Inflammatory macrophage treated with lipopolysaccharide for 4 hours (primary cell): ENCODE measurements at places on chromosomes 3 and 15.

- DNase-seq: no peak
These were observed 431.3 kb upstream of the MDFIC2 start for GRCh38 chr3:70743754-70744153.

DNA sequence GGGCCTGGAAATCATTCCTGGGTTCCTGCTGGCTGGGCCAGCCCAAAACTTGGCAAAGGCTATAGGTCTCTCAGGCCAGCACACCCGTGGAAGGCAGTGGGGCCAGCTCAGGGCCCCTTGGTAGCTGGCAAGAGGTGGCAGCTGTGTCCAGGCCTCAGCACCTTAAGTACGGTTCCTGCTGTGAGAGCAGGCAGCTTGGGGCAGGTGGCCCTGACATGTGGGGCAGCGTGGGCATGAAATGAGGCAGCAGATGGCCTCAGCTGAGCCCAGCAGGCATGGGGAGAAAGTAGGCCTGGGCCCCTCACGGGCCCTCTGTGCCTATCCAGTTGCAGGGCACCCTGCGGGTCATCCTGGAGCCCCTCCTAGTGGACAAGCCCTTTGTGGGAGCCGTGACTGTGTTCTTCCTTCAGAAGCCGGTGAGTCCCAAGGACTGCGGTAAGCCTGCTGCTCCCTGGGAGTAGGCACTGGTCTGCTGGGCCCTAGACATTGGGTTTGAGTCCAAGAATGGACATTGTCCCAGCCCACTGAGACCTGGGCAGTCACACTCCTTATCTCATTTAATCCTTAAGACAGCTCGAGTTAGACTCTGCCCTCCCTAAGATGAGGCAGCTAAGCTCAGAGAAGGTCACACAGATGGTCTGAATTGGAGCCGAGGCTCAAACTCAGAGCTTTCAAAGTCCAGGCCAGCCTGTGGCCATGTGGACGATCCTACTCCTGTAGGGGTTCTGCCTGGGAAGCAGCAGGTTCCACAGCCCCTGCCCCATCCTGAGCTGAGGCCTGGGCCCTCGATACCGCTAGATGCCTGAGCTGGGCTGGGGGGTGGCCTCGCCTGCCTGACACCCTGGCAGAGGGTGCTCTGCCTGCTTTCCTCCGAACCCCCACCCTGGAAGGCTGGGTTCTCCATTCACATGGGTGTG is 25.5 kb downstream of the ESYT3 start:
- no peak for DNase-seq

GRCh38 chr3:189344996-189345395 is 173.2 kb downstream of the TPRG1 start:
- DNase-seq: no peak

GRCh38 chr3:188400494-188401243 is 246.7 kb downstream of the LPP start:
- peak; percentile 93 for DNase-seq

DNA sequence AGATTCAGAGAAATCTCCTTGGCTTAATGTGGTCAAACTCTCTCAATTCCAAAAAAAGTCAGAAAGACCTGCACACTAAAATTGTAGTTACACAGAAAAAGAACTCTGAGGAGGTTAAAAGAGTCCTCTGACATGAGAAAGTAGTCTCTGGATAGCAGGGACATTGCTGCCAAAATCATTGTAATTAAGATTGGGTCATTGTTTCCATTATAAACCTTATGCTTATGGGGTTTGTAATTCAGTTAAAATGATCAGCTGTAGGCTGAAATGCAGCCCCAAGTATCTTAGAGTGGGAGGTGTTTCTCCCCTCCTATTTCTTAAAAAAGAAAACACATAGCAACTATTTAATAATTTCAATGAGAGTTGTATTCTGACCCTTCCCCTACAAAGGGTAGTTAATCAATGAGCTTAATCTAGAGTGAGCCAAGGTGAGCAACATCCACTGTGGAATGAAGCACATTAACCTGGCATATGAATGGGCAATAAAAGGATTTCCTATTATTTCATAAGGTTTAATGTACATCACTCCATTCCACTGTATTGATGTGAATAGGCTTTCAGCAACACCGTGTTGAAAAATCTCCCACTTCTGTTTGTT is 406.9 kb downstream of the TIGIT start:
- DNase-seq: no peak

DNA sequence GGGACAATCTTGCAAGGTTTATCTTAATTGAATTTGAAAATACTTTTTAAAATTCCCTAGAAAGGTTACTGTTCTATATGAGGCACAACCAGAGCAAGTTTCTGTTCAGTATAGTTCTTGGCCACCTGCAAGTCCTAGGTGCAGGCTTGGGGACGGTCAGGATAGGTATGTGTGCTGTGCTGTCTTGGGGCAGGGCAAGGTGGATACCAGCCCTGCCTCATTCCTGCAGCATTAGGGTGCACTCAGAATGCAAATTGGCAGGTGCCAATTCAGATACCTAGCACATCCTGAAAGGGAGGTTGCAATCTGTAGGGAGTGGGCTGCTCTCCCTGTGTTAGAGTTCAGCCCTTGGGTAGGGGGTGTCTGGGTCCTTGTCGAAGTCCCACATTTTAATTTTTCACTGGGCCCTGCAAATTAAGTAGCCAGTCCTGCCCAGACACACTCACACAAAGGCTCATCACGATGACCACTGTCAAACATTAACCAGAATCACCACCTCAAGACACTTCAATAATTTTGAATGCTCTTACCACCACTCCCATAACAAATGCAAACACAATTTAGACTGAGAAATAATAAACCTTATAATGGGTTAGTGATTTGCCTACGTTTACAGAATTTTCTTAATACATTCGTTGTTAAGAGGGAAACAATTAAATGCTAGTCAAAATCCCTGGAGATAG is 838.0 kb upstream of the NR2F2 start:
- no peak for DNase-seq

DNA sequence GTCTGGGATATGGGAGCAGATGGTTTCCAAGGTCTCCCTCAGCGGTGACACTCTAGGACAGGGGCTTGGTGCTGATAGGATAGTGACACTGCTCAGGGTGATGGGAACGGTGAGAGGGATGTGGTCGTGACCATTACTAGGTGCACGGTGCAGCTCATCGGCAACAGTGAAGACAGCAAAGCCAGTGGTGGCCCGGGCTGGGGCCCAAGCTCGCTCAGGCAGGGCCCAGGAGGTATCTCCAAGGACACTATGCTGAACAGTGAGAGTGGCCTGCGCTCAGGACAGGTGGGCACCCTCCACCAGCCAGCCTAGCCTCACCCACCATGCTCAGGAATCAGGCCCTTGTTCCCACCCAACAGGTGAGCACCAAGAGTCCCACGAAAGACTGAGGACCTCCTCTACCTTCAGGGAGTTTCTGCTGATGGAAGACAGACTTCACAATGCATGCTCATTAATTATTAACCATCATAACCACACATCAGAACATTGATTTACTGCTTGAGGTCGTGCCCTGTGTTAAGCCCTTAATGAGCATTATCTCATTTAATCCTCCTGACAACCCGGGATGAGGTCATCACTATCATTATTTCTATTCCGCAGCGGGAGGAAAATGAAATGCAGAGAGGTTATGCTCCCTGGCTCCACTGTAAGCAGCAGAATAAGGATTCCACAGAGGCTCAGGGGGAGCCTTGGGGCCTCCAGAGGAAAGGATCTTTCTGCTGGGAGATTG is 269.4 kb downstream of the UACA start:
- no peak for DNase-seq

GRCh38 chr3:26838026-26838425 is 215.5 kb downstream of the LRRC3B start:
- no peak for DNase-seq

DNA sequence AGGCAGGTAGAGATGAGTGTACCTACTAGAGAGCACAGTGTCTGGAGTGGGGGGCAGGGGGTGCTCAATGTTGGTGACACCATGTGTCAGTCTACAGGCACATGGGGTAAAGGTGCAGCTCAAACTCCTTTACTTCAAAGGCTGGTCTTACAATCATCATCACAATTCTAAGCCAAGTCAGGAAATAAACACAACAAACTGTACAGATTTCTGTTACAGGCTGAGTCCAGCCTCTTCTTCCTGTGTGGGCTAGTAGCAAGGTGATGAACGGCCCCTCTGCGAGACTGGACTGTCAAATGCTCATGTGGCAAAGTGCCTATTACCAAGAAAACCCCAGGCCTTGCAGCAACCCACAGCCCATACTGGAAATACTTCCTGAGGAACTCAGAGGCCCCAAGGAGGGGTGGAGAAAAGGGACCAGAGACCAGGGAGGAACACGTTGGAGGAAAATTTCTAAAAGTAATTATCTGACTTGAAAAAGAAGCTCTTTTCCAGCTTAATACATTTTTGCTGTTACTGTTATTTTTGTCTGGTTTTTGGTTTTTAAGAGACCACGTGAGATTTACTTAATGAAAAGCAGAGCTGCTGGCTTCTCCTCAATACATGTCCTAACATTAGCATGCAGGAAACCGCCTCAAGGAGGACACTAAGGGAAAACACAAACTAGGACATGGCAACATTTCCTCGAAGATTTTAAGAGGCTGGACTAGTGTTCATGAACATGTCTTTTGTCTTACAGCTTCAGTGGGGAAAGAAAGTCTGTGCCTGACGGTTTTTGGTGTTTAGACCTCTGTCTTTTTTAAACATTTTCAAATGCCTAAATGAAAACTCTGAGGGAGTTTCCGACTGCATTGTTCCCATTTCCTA is 29.5 kb downstream of the TBC1D2B start:
- peak; percentile 82 for DNase-seq

GRCh38 chr3:171996178-171996817 is 43.1 kb upstream of the FNDC3B start:
- DNase-seq: no peak

DNA sequence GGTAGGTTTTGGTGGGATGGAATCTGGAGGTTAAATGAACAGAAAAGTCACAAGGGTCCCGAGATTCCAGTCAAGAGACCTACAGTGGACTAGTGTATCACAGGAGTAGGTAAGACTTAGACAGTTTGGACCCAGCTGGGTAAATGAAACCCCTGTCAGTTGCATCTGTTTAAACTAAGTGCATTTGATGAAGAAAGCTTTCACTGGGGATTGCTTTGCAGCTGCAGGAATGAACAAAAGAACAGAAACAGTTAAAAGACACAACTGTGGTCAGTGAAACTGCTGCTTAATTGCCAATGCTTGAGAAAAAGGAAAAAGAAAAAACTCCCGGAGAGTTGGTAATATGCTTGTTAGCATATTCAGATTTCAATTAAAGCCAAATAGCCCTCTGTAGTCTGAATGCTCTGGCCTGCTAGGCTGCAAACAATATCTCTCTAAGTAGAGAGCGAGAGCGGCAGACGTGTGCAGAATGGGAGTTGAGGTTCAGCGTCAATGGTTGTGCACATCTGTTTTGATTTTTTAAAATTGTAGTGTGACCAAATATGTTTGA is 37.1 kb downstream of the OXNAD1 start:
- DNase-seq: no peak

DNA sequence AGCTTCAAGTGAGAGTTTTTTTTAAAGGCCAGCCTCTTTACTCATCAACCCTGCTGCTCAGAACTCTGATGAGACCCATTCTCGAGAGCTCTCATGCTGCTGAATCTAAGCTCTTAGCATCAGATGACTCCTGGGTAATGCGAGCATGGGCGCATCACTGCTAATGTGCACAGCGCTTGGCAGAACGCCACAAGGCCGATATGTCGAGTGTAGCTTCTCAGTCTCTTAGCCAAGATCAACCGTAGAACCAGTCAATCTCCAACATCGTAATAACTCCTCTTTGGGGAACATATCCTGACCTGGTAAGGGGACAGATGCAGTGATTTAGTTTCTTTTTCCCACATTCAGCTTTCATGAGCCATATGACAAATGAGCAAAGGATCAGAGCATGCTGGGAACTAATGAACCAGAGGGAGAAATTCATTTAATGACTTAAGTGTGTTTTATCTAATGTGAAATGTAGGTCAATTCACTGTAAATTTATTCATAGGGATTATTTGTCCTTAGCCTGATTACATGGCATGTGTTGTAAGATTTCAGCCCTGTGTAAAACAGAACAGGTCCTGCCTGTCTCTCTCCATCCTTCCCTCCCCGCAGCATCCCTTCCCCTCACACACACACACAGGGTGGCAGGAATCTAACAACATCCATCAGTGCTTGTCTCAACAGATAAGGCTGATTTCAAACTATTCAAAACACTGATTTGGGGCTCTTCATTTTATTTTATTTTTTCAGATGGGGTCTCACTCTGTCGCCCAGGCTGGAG is 195.4 kb upstream of the C2CD4B start:
- DNase-seq: no peak

DNA sequence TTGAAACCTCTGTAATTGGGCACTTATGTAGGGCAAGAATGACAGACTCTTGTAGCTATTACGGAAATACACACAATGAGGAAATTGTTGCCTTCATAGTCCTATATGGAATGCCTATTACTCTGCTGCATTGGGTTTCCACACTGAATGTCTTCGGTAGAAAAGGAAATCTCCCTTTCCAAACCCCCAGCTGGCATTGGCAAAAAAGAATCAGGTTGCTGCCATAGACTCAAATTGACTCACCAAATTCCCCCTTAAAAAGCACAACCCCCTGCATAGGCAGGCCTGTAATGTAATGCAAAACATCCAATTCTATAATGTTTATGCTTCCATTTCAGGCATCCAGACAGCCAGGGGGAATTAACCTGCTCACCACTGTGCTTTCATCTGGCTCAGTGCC is 44.8 kb upstream of the NTRK3 start:
- DNase-seq: no peak

DNA sequence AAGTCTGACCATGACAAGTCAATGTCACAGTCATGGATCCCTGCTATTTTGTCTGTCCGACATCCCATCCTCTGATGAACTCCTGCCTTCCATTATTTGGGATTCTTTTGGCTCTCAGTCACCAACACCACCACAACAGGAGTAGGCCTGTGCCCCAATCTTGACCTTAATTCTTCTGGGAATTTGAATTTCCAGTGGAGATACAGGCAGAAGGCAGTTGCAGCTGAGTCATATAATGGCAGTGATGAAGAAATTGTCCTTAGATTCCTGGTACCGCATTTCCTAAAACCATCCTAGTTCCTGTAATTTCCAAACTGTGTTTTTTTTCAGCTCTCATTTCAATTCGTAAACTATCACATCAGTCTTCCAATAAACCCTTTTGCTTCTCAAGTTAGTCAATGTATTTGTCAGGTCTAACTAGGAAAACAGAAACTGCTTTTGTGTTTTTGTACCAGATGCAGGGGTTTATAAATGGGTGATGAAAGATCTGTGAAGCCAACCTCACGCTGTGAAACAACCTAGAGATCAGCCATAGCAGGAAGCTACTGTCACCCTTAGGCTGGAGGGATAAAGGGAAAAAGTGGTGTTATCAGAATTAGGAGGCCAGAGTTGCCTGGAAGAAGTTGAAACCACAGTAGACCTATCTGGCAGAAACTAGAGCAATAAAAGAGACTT is 126.3 kb upstream of the TMEM108 start:
- no peak for DNase-seq

GRCh38 chr15:32909431-32909830 is 191.6 kb downstream of the GREM1 start:
- peak; percentile 13 for DNase-seq

DNA sequence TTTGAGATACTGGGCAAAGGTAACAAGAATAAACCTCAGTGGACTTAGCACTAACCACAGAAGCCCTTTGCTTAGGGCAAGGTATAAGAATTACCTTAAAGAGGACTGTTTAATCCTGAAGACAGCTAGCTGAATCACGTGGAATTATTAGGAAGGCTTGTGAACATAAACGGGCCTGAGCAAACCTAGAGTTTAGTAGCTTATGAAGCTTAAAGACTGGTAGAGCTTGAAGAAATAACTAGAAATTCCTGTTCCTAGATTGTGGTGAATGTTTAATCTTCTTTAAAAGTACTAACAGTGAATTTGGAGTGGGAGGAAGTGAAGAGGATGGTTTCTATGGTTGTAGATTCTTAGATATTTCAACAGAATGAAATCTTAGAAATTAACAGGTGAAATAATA is 428.9 kb upstream of the THRB start:
- DNase-seq: no peak

- DNase-seq: no peak
These were observed 141.3 kb upstream of the UBE2E1 start for GRCh38 chr3:23664459-23664858.
